ENCODE measurements at places on chromosomes 6 and 20.
A peak's percentile ranks its signal among the peaks of the same experiment; 100 is the strongest.

DNA sequence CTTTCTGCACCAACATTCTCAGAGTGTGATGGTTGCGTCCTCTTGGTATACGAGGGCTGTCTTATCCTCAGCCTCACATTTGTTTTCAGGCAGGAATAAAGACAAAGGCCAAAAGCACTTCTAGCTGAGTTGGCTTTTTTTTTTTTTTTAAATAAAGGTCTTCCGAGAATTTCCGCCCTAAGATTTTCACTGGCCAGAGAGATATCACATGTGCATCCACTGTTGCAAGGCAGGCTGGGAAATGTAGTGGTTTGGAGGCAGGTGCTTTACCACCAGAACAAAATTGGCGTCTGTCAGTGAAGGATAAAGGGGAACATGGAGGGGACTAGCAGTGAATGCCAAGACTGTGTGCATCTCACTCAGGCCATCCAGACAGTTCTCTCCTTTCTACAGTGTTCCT lies 334.9 kb upstream of the SOX4 start:
- DNase-seq, result no peak

DNA sequence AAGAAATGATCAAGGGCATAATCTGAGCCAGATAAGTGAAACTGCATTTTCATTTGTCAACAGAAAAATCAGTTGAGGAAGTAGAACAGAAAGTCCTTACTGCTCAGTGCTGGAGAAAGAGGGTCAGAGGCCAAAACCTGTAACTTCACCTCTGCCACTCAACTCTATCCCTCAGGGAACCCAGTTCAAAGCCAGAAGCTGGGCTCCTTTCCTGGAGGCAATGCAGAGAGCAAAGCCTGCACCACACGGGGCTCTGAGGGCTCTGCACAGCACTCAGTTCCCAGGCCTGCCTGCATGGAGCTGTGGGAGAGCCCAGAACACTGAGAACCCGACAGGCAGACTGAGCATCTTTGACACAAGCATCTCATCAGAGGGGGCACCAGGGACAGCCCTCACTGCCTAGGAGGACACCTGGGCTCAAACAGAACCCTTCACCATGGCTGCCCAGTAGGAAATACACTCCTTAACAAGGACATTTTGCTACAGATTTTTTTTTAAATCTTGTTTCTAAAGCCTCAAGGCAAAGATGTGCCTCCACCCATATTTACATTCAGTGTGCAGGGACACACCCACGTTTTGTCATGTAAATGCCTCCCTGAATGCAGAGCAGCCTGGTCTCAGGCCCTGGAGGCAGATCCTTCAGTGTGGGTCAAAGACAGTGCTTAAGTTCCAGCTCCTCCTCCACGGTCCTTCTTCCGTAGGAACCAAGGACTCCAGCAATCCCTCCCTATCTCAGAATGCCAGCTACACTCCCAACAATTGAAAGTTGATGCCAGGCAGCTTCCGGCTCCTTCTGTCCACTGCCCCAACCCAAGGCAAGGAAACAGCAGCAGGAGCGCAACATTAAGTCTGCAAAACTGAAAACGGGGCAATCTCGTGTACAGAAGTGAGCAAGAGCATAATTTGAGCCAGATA lies 6.6 kb downstream of the RNASET2 start:
- no peak for DNase-seq

- no peak for DNase-seq
These were observed 360.5 kb downstream of the KIF16B start for GRCh38 chr20:16212790-16213189.

DNA sequence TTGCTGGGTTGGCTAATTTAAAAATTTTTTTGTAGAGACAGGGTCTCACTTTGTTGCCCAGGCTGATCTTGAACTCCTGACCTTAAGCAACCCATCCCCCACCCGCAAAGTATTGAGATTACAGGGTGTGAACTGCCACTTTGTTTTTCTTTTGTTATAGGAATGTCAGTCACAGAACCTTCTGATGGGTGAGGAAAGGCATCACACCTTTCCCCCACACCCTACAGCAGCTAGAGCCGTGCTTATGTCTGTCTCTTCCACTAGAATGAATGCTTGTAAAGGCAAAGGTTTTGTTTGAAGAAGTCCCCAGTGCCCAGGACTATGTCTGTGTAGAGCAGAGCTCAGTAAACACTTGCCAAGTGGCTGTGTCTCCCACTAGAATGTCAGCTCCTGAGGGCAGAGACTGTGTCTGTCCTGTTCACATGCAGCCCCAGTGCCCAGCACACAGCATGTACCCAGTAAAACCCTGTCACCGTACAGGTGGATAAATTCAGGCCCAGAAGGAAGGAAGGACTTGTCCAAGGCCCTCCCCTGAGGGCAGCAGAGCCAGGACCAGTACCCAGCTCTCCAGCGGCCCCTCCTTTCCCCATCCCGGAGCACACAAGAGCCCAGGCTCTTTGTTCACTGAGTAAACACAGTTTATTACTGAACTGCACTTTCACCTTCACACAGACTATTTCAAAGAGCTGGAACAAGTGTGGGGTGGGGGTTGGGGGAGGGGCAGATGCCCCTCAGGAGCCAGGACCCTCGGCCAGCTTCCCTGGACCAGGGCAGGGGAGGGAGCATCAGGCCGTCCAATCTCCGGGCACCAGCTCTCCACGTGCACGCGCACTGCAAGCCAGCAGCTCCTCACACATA lies 26.4 kb downstream of the COX4I2 start:
- no peak for DNase-seq

DNA sequence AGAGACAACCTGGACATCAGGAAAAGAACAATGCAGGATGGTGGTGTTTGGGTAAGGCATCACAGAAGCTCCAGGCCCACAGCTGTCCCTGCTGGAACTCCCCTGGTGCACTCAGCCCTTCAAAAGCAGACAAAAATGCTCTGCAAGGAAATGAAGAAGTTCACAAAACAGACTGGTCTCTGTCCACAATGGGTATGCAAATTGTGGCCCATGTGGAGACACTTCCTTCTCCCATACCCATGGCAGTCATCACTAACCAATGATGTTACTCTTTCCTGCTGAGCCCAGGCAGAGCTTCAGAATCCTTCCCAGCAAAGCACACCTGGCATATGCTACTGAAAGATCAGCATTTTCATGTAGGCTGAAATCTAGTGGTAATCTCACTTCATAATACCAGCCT lies 42.6 kb upstream of the PXDC1 start:
- DNase-seq, result no peak

DNA sequence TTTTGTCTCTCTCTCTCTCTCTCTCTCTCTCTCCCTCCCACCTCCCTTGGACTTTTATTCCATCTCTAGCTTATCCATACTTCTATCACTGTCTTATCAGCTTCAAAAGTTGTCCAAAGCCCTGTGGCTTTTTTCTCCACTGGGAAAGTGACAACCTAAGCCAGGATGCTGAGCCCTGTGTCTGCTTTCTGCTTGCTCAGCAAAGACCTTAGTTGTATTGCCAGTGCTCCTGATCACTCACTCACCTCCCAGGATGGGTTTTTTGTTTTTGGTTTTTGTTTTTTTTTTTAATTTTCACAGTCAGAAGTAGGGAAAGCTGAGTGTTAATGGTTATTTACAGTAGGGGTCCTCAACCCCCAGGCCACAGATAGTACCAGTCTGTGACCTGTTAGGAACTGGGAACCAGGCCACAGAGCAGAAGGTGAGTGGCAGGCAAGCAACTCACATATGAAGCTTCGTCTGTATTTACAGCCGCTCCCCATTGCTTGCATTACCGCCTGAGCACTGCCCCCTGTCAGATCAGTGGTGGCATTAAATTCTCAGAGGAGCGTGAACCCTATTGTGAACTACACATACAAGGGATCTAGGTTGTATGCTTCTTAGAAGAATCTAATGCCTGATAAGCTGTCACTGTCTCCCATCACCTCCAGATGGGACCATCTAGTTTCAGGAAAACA lies 125.0 kb upstream of the ID4 start:
- DNase-seq, result no peak

GRCh38 chr6:134376785-134377184 lies 58.9 kb upstream of the SGK1 start:
- DNase-seq, result peak; percentile 36

DNA sequence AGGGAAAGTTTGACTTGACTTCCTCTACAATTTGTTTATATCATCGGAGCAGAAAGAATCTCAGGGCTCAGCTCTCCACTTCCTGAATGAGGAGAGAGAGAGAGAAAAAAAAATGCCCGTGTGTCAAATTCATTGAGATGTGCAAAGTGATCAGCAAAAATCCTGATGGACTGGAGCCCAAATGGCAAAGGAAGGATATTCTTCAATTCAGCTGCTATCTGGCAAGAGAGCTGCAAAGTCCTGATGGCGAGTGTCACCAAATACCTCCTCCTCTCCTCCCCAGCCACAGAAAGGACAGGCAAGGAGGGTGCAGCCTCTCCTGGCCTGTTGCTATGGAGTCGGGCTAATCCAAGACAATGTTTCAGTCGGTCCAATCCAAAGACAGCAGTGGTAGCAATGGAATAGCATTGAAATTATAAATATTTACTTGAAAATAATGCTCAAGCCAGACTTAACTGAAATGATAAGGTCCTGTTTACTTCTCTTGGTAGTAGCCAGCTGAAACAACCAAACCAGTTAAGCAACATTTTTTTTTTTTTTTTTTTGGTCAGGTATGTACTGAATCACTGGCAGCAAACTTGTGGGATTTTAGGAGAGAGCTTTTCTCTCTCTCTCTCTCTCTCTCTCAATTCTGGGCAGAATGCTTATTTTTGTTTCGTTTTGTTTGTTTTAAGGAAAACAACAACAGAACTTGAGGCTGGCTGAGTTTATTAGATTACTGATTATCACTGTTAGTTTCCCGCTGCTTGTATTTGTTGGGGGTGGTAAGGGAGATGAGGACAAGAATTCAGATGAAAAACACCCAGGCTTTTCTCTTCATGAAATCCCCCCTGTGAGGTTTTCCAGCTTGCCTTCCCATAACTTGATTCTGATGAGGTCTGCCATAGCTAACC lies 204.2 kb downstream of the BCAS1 start:
- peak; percentile 62 for DNase-seq

DNA sequence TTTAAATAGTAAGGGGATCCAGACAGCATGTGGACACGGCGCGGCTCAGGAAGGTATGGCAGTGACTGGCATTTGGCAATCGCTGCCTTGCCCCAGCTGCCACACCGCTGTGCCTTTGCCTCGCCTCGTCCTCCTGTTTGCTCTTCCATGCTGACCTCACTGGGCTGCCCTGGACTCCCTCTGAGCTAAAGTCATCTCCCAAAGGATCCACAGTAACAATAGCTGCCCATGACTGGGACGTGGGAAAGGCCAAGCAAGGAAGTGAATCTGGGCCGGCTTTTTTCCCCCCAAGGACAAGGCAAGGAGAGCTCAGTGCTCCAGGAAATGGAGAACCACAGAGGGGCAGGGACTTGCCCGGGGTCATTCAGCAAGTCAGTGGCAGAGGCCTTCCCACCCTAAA lies 48.1 kb downstream of the JPH2 start:
- DNase-seq, result no peak
